ENCODE measurements at places on chromosomes 2 and 18.

GRCh38 chr18:77078690-77079070 is 53.9 kb downstream of the MBP start:
- no peak for DNase-seq

GRCh38 chr2:67923696-67924095 is 139.1 kb downstream of the C1D start:
- no peak for DNase-seq

GRCh38 chr18:79186649-79187048 is 117.5 kb downstream of the ATP9B start:
- no peak for DNase-seq

GRCh38 chr2:218631837-218632236 is 24.1 kb downstream of the PLCD4 start:
- DNase-seq: no peak

DNA sequence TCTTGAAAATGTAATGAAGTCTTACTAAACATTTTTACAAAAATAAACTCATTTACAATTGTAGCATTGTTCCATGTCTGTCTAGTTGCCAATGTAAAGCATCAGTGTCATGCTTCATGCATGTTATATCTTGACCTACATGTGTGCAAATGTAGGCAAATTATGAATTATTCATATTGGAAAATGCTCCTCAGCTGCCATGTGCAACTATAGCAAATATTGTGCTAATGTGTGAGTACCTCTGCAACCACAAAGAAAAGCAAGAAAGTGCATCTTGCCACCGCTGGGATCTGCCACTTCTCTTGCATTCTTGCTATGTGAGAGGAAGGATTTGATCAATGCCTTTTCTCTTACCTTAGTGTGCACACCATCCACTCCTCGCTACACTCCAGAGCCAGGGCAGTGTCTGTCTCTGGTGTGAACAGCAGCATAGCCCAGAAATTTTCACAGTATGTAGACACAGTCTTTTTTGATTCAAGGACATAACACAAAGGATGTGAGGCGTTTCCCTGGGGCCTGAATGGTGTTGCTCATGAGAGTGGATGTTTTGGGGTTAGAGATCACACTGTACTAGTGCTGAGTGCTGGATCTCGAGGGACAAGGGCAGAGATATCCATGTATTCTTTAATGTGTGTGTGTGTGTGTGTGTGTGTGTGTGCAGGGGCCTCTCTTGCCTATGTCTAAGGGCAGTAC is 47.6 kb upstream of the HAAO start:
- DNase-seq: no peak

- no peak for DNase-seq
These were observed 43.6 kb downstream of the SH3RF3 start for GRCh38 chr2:109172556-109173105.

DNA sequence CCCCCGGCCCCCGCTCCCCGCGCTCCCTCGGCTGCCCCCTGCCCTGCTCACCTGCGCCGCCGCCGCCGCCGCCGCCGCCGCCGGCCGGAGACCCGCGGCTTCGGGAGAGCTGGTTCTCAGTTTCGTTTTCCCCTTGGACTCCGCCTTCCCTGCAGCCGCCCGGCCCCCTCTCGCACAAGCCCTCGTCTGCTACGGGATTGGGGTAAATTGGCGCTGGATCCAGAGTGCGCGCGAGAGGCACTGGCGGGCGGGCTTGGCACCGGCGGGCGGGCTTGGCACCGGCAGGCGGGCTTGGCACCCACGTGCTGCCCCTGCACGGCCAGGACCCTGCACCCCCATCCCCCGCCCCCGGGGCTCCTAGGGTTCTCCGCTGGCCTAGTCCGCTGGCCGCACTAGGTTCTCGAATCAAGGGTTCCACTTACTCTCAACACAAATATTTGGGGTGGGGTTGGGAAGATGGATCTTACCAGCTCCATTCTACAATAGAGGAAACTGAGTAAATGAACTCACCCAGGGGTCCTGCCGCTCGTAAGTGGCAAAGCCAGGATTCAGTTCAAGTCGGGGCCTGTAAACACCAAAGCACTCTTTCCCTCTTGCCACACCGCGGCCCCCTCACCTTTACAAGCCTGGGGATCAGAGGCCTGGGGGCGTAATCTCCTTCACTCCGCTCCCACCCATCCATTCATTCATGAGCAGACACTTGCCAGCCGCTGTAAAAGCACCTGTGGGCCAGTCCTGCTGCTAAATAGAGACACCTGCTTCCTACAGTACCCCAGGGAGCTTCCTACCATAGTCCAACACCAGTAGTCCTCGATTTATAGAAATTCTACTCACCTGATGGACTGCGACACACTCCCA is at the start of gene EIF2AK2:
TSS of gene EIF2AK2 (minus strand) at position 124 of the 858 bp plus-strand sequence. CDS start 9,174 bp downstream, outside the sequence.
- DNase-seq: peak; percentile 29

DNA sequence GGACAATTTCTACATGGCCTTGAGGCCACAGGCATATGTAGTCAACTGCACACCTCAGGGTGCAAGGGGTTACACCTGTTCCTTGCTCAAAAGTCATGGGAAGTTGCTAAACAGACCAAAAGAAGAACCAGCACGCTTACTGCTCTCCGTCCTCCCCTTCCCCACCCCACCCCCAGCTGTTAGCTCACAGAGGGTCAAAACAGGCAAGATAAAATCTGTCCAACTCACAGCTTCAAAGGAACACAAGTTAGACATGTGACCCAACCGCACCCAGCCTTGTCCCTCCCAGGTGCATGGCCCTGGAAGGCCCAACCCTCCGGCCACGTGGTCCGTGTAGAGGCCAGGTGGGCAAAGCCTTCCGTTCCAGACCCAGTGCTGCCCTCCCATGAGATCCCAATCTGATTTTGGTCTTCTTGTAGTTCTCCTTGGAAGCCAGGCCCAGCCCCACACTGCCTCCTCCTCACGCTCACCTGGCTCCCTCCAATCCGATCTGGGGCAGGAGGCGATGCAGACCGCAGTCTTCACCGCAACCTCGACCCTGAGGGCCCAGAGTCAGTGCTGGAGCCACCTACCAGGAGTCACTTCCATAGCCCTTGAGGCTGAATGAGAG is 14.5 kb upstream of the ASPRV1 start:
- no peak for DNase-seq

DNA sequence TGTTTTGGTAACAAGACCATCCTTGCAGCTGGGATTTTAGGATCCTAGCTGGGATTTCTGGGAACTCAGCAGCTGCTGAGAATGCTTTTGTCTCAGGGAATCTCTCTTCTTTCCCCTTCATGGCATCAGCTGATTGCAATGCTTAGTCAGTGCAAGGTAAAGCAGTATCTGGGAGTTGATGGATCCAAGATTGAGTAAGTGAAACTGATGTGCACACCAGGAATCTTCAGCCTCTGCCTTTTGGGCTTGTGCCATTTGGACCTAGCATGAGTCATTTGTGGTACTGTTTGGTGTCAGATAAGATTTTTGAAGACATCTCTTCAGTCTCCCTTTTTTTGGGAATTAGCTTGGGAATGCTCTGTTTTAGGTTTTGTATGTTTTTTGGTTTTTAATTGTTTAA is 363.3 kb upstream of the TFPI start:
- DNase-seq: no peak

- no peak for DNase-seq
These were observed 261.3 kb downstream of the CLIP4 start for GRCh38 chr2:29376541-29376940.

- no peak for DNase-seq
These were observed 12.8 kb upstream of the MSGN1 start for GRCh38 chr2:17803497-17803896.

DNA sequence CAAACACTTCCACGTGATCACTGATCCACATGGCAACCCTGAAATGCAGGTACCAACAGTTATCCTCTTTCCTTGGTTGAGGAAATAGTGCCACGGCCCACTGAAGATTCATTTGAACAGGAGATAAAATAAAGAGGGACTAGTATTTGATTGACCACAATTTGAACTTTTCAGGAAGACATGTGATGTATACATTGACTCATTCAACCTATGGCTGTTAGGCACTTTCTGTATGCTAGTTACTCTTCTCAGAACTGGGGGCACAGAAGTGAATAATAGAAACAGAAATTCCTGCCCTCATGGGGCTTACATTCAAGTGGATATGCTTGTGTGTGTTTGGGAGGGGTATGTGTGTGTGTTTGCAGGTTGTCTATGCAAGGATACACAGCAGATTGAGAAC is 199.6 kb downstream of the PRKCE start:
- no peak for DNase-seq

GRCh38 chr2:16862471-16862870 is 196.8 kb upstream of the CYRIA start:
- DNase-seq: no peak

DNA sequence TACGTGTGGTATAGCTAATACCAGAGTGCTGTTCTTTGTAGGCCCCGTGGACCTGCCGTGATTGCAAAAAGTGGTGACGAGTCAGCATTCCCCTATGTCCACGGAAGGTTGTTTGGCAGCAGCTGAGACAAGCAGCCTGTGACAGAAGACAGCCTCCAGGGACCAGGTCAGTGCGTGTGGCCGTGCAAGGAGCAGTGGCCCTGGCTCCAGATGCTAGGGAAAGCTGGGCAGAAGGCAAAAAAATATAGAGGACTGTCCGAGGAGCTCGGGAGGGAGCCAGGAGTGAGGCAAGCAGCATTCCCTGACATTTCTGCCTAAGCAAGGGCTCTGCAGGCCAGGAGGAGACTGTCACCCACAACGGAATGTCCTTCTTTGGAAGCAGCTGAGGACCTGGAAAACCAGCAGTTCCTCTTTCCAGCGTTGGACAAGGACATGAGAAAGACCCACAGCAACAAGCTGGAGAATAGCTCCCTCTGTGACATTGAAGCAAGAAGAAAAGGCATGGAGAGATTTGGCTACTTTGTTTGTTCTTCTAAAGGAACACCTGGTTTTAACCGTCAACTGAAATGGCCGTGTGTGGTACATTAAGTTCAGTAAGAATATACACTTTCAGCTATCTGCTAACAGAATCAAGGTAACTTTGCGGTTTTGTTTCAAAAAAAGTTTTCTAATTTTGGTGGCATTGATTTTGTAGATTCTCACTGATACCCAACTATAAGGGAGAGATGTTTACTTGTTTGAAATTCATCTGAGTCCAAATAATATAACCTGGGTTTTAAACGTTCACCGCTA is 58.3 kb downstream of the NPAS2 start:
- no peak for DNase-seq

DNA sequence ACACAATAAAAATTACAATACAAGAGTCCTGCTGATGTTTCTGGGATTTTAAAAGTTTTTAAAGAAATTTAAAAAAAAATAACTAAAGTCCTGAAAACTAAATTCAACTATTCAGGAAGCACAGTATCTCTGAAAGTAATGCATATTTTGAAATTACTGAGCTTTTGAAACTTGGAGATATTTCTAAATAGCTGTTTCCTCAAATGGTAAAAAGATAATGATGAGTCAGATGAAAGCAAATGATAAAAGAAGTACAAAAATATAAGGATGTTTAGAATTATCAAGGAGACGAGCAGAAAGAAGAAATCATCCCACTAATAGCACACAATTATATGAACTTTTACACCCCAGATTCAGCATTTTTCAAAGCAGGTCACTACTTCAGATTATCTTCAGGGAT is 90.2 kb upstream of the SLC25A52 start:
- no peak for DNase-seq

- DNase-seq: no peak
These were observed 5.3 kb downstream of the GPC1 start for GRCh38 chr2:240440704-240441320.

DNA sequence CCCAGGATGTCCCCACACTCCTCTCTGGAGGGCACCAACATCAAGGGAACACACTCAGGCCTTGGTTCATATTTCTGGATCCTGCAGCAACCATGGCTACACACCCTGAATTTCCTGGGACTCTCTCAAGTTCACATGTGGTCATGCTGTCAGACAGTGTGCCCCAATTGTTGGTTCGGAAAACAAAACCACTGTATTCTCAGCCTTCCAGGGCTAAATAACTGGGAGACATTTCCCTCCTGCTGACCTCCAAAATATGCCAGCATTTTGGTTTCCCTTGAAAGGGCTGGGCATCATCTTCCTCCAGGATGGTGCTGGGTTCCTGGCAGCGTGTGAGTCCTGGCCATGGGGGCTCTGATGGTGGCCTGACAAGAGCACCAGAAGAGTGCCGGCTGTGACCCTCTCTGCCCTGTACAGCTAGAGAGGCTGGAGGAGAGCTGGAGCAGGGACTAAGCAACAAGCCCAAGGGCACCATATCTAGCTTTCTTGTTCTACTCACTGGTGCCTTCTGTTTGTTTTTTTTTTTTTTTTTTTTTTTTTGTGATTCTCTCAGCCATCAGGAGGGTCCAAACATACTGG is 37.5 kb upstream of the WIPF1 start:
- no peak for DNase-seq

- no peak for DNase-seq
These were observed 45.0 kb upstream of the ALPP start for GRCh38 chr2:232333361-232334135.

- no peak for DNase-seq
These were observed 134.8 kb upstream of the CREB1 start for GRCh38 chr2:207394812-207395534.

DNA sequence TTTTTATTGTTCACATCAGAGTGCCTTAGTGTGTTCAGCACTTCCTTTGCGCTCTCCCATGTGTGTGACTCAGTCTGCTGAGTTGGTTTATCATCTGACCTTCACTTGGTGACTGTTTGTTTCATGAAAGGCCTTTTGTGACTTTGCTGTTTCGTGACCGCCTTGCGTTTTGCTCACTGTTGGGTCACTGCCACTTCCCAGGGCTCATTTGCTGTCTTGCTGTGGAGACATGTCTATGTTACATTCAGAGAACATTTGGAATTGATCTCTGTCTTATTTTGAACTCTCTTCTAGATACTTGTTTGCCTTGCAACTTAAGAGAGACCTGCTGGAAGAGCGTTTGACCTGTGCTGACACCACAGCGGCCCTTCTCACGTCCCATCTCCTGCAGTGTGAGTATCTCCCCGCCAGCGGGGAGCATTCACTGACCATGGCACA is 54.7 kb downstream of the FARP2 start:
- no peak for DNase-seq

GRCh38 chr2:63842149-63843061 is 709 bp downstream of the UGP2 start:
- DNase-seq: no peak

DNA sequence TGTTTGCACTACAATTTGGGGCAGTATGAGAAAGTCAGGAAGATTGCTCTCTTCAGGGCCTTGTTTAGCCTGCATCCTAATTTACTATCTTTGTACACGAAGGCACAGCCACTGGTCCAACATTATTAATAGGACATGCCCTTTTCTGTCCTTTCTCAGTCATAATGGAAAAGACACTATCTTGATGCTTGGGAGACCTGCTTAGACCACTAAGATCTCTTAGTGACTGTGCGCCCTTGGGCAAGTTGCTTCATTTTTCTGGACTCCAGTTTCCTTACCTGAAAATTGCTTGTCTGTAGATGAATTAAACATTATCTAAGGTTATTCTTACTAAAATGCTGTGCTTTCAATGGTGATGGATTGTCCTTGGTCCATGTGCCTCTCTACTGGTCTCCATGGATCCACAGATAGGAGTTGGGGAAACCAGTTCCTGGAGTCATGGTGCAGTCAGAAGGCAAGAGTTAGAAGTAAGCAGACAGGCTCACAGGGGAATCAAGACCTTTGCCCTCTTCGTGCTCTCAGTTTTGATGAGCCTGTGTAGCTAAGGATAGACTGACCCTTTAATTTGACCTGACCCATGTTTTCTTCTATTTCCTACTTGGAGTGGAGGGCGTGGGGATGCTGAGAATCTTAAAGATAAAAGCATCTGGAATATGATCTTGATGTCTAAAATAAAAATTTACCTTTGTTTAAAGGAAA is 114.0 kb downstream of the RAPGEF4 start:
- no peak for DNase-seq

- no peak for DNase-seq
These were observed 58.7 kb upstream of the ZNF397 start for GRCh38 chr18:35182151-35182550.
